Central memory CD8-positive, alpha-beta T cell (primary cell): ENCODE measurements at places on chromosomes 2 and 18.

DNA sequence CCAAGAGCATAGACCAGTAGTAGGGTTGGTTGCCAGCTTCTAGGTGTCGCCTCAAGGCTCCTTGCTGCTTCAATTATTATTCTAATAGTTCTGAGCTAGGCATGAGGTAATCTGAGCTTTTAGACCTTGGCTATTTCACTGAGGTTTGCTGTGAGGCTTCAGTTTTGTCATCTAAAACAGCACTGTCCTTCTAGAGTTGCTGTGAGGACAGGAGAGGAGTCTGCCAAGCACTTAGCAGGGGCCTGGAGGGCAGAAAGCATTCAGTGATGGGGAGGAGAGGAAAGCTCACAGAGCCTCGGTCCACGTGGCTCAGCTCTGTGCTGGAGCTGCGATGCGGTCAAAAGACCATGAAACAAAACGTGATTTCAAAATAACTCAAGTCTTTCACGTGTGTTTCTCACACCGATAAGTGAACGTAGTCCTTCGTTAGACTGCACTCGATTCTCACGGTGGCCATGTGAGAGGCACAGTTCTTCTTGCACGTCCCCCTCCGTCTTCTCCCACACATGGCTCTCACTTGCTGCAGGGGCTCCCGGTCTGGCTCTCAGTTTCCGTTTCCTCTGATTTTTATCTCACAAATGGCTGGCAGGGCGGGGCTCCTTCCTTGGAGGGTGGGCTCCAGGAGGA lies 113.7 kb downstream of the B3GNT2 start:
- no peak for DNase-seq

DNA sequence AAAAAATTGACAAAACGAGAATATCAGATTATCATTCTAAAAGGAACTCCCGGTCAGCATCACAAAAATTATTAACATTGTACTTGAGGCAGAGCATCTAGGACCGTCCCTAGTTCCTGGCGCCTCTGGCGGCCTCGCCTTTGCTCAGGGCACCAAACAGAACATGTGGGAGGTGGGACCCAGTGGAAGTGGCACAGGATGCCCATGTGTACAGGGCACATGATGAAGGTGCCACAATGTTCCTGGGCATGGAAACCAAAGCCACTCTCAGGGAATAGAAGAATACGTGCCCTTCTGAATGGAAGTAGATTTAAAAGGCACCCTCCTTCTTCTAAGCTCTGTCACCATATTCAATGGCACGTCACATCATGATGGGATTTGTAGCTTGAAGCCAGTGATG lies 30.1 kb upstream of the MARCO start:
- DNase-seq: no peak

DNA sequence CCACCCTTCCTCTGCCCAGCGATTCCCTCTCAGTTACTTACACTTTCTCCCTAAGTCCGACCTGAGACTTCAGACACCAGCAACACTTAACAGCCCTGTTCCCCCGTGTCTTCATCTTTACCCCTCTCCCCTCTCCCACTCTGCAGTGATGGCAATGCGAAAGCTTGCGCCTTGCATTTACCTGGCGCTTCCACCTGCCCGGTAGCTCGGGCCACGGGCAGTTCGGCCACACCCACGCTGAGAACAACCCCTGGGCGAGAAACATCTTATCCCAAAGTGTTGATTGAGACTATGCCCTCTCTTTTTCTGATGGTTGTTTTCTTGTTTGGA lies 558 bp downstream of the DNAJC10 start:
- DNase-seq: no peak

- no peak for DNase-seq
These were observed 56.1 kb upstream of the POLE4 start for GRCh38 chr2:74902281-74902860.

DNA sequence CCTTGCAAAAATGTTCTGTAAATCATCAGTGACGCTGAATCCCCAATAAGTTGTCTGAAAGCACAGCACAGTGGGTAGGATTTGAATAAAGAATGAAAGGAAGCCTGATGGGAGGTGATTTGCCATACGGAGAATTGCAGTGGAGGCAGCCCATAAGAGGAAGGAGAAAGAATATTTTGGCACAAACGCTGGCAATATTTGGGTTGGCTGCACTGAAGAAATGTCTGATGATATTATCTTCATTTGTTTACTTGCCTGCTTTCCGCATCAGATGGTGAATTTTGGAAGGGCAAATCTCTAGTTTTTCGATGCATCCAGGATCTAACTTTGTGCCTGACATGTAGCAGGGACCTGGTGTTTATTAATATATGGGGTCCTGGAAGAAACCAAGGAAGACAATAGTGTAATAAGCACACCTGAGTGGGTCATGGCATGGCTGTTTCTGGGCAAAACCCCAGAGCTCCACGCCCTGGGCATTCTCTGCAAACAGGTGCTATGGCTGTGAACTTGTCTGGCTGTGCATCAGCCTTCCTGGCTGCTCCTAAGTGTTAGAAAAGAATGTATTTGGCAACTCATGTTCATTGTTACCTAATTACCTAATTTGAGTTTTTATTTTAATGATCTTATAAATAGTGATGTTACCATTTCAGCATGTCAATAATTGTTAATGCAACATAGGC lies 5.9 kb downstream of the GALR1 start:
- DNase-seq: no peak

- no peak for DNase-seq
These were observed 36.4 kb downstream of the CDC42EP3 start for GRCh38 chr2:37634914-37635503.

DNA sequence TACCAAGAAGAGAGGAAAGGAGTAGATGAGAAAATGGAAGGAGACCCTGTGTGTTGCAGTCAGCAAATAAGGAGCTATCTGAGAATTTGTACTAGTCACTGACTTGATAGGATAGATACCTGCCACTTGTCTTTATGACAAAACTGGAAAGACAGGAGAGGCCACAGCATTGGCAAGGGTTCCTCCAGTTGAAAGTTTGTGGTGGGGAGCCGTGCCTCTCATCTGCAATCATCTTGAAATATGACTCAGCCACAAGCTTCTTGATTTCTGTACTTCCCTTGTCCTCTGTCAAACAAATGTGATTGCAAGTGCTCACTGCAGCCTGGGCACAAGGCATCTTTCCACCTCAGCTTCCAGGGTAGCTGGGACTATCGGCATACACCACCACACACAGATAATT lies 99.1 kb downstream of the GREB1L start:
- no peak for DNase-seq

- no peak for DNase-seq
These were observed 32.1 kb downstream of the ZFP36L2 start for GRCh38 chr2:43194121-43194869.

DNA sequence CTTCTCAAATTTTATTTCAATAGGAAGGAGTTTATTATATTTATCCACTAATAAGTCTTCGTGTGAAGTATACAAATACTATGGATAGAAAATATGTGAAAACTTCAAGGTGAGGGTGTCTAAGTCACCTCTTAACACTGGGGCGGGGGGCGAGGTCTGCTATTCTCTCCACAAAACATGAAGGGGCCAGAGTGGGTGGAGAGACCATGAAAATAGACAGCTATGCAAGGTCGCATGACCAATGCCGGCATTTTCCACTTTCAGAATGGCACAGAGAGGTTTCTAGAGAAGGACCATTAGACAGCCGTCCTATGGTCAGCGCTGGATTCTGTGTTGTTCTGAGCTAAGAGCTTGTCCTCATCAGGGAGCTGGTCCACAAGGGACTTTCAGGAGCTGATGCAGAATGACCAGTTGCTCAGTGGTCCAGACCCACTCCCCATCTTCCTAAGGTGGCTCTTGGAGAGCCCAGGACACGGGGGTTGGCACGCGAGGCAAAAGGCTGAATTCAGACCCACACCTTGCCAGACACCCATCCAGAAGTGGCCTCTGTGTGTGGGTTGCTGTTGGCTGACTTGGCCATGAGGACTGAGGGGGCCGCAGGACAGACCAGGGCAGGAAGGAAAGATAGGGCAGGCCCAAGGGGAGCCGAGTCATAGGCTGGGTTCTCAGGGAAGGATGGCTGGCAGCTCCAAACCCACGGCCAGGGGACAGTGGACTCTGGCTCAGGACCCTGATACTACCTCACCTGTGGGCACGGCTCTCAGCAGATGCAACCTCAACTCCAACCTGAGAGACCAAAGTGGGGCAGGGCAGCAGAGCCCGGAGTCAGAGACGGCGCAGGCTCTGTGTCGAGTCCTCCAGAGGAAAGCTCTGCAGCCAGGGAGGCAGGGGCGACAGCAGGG lies 69.8 kb downstream of the NDUFA10 start:
- no peak for DNase-seq

DNA sequence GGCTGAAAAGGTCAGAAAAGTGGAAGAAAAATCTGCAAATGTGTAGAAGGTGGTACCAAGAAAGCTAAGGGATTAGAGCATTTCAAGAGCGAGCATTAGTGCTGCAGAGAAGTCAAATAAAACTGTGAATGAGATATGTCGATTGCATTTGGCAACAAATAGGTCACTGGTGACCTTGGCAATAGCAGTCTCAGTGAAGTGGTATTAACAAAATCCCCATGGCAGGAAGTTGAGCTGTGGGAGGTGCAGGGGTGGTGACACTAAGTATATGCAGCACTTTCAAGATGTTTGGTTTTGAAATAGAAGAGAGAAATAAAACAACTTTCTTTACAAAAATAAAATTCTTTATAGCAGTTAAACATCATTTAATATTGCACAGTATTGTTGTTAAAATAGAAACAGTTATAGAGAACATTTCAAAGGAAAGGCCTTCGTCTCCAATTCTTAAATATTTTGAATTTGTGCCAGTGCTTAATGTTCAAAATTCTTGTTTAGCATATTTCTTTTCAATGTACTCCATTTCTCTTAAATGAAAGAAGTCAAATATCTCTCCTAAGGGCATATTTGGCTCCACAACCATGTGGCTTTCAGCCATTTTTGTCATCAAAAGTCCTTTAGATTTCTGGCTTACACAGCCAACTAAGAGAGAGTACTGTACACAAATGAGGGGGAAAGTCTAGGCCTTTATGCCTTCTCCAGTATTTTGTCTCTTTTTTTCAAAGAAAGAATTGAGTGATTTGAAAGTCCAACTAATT lies 443.0 kb upstream of the MMADHC start:
- no peak for DNase-seq

DNA sequence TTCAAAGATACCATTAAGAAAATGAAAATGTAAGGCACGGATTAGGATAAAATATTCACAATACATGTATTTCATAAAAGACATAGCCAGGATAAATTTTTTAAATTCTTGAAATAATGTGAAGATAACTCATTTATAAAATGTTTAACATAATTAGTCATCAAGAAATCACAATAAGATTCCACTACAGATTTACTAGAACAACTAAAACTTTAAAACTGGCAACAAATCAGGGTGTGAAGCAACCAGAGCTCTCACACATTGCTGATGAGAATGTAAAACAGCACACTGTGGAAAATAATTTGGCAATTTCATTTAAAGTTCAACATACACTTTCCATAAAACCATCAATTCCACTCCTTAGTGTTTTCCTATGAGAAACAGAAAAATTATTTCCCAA lies 89.6 kb upstream of the UBE2E3 start:
- no peak for DNase-seq

GRCh38 chr2:28658369-28658768 lies 93.3 kb upstream of the PPP1CB start:
- DNase-seq: no peak

- DNase-seq: no peak
These were observed 552 bp downstream of the CNPPD1 start for GRCh38 chr2:219175928-219176817.
